ENCODE measurements at places on chromosomes 12 and 14. TPM values are rescaled to one million over a fixed set of nuclear protein-coding genes. Genes with fewer than 3 reads are reported as not detected.

The TULP3 gene
- total RNA-seq = 24.0 TPM

The GSC gene
- total RNA-seq = not detected

The SYCP3 gene
- total RNA-seq = not detected

The C14orf39 gene
- not detected for total RNA-seq

The ENDOU gene
- total RNA-seq = not detected

The LRP1-AS gene
- total RNA-seq = not detected

The KRT85 gene
- not detected for total RNA-seq

The CLECL1 gene
- not detected for total RNA-seq

The LRRC10 gene
- not detected for total RNA-seq

The PAPOLA gene
- 87.3 TPM for total RNA-seq

The NANOG gene
- total RNA-seq = not detected

The CCDC91 gene
- total RNA-seq = 8.3 TPM

The TAMALIN gene
- total RNA-seq = 49.2 TPM

The C12orf54 gene
- not detected for total RNA-seq

The ANKRD33 gene
- total RNA-seq = 0.19 TPM

The EFCAB11 gene
- total RNA-seq = 6.2 TPM

The FOXA1 gene
- not detected for total RNA-seq

The AQP2 gene
- total RNA-seq = not detected

The OLR1 gene
- not detected for total RNA-seq

The NTS gene
- 6.1 TPM for total RNA-seq

The TOGARAM1 gene
- 23.1 TPM for total RNA-seq

The MUCL1 gene
- total RNA-seq = not detected

The OTUB2 gene
- 0.84 TPM for total RNA-seq

The SDS gene
- not detected for total RNA-seq

The NFATC4 gene
- total RNA-seq = 11.1 TPM

The GUCY2C gene
- not detected for total RNA-seq

The HRK gene
- total RNA-seq = not detected

The RNF212B gene
- total RNA-seq = not detected

The ABCD2 gene
- not detected for total RNA-seq

The SIX4 gene
- total RNA-seq = 0.51 TPM

The LRTM2 gene
- total RNA-seq = not detected

The MANSC1 gene
- 14.8 TPM for total RNA-seq

The IGF1 gene
- total RNA-seq = 1.0 TPM

The TMEM117 gene
- total RNA-seq = 4.8 TPM

The C12orf56 gene
- total RNA-seq = 0.05 TPM

The KRT78 gene
- total RNA-seq = not detected

The GALNT6 gene
- 19.9 TPM for total RNA-seq

The EEA1 gene
- total RNA-seq = 49.5 TPM

The ZNF384 gene
- 12.1 TPM for total RNA-seq

The DPY19L2 gene
- 2.4 TPM for total RNA-seq

The ANKRD9 gene
- total RNA-seq = 24.2 TPM

The PTGER2 gene
- 0.34 TPM for total RNA-seq

The GAS2L3 gene
- 27.7 TPM for total RNA-seq

The ACOT6 gene
- not detected for total RNA-seq

The RARG gene
- total RNA-seq = 17.7 TPM

The TAS2R46 gene
- total RNA-seq = 2.4 TPM
